ENCODE measurements at places on chromosomes 11 and 22.

DNA sequence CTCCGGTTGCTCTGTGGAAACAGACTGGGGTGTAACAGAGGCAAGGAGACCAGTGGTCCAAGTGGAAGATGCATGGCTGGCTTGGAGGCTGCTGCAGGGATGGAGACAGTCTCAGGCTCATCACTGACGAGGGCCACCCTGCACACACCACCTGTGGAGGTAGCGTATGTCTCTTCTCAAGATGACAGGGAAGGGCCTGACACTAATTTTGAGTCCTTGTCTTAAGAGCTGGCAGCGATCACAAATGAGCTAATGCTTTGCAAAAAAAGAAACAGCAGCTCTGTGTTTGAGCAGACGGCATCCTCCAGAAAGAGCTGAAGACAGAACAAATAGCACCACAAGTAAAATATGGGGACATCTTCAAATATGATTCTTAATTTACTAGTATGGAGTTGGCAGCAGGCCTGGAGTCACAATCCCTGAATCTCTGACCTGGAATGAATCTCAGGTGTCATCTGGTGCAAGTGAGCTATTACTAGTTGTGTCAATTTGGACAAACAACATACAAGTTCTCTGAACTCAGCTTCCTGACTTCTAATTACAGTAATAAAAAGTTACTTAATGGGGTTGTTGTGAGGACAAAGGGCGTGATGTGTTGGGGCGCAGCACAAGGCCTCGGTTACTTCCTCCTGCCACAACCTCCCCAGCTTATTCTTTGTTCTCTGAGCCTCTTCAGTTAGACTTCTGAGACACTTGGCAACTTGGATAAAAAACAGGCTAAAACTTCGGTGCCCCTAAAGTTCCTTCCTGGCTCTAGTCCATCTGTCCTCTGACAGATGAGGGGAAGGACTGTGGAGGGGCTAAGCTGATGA lies 95.2 kb upstream of the BID start:
- no peak for DNase-seq

DNA sequence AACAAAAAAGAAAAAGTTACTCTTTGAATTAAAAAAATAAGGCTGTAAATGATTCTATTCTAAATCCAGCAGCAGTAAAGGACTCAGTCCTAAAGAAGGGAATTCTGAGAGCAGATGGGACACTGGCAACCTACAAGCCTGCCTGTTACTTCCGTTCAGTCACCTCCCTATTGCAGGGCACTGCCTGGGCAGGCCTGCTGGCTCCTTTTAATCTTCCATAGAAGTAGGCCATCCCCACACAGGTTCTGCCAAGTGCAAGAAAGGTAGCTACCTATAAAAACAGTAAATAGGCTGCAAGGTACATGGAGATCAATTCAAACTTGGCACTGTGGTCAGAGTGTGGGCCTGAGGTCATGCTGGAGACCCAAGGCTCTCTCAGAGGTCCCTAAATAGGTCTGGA lies 136.4 kb downstream of the TRIM44 start:
- no peak for DNase-seq

DNA sequence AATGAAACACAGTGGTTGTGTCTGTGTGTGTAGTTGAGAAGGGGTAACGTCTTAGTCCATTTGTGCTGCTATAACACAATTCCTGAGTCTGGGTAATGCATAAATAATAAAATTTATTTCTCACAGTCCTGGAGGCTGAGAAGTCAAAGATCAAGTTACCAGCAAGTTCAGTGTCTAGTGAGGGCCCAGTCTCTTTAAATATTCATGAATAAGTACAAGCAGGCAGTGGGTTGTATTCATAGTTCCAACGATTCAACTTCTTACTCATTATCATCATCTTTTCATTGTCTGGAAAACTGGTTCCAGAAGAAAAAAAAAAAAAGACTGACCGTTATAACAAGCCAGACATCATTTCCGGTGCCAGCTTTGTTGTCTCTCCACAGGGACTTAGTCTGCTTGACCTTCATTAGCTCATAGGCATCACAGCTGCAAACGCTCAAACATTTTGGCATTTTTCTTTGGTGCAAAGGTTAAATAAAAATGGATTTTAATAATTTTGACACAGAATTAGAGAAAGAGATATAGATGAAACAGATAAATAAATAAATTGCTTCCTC lies 1297.5 kb downstream of the LRRC4C start:
- DNase-seq: no peak

- DNase-seq: no peak
These were observed 11.7 kb downstream of the MSANTD2 start for GRCh38 chr11:124788521-124788920.

GRCh38 chr11:66694732-66695207 lies 17.1 kb upstream of the RBM4B start:
- peak; percentile 82 for DNase-seq

DNA sequence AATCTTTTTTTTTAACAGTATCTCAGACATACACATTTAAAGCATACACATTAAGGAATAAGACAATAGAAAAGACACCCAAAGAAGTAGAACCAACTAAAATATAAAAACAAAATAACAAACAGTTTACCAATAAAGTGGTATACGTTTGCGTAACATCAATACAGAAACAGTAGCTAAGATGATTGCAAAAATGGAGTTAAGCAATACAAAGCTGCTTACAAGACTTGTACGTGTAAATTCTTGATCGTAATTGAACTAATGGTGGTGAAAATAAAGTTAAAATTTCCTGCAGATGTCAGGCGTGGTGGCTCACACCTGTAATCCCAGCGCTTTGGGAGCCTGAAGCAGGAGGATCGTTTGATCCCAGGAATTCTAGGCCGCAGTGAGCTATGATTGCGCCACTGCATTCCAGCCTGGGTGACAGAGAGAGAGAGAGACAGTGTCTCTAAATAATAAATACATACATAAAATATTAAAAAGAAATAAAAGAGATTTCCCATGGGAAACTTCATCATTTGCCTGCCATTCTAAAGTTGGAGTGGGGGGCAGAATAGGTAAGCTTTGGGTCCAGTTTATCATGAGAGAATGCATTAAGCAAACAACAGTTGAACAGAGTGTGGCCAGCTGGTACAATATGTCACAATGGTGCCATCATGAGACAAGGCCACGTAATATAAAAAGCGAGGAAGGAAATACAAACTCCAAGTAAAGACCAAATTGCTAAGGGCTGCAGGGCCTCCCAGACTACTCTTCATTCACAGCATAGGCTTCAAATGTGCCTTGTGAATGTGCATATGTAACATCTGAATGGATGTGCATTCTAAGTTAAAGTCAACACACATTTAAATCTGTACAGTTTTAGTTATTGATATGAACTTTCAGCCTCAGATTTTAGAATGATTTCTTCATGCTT lies 38.9 kb upstream of the EED start:
- DNase-seq: no peak

GRCh38 chr11:123381817-123382554 lies 48.1 kb upstream of the GRAMD1B start:
- DNase-seq: no peak

DNA sequence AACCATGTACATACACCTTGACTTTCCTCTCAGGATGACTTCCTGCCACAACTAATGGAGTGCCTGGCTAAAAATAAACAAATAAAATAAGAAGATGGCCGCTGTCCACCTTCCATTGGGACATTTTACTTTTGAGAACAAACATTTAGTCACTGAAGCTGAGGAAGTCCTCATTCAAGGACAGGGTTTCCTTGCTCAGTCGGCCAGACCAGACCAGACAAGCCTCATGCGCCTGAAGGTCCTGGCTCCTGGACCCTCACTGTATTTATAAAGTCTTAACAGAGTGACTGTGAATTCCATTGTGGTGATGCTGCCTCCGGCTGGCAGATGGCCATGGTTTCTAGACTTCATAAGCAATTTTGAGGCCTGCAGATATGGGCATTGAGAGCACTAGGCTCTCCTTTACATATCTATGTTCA lies 114.5 kb downstream of the MAML2 start:
- DNase-seq: peak; percentile 79

DNA sequence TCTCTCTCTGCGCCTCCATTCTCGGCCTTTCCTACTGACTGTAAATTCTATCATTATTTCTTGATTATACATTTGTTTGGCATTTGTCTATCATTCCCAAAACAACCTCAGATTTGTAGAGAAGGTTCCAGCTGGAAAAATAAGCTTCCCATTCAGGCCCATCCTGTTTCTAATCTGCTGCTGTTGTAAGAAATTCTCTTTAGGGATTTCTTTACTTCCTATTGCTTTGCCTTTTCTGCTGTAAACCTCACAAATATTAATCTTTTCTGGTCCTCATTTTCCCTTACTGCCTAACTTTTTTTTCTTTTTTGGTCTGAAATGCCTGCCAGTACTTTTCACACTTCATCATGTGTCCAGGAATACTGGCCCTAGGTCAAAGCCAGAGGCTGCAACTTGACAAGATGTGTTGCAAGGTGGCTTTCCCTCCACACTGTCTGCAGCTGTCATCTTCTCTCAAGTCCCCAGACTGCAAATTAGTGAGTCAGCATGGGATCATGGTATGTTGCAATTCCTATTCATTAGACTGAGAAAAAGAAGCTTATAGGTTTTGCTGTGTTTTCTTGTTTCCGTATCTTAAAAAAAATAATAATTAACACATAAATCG lies 858.7 kb upstream of the CHORDC1 start:
- peak; percentile 66 for DNase-seq

DNA sequence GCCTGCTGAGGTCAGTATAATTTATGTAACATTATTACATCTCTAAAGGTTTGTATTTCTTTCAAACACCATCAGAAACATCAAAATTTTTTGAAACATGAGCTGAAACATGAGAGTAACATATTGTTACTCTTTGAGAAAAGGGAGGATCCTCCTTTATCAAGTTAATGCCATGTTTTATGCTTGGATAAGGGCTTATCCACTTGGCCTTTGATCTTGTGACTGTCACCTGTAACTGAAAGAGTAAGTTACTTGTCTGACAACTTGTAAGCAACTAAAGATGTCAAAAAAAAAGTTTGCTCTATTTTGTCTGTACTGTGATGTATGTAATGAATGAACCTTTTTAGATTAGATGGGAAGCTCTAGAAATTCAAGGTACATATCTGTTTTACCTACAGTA lies 59.6 kb downstream of the FAR1 start:
- no peak for DNase-seq

DNA sequence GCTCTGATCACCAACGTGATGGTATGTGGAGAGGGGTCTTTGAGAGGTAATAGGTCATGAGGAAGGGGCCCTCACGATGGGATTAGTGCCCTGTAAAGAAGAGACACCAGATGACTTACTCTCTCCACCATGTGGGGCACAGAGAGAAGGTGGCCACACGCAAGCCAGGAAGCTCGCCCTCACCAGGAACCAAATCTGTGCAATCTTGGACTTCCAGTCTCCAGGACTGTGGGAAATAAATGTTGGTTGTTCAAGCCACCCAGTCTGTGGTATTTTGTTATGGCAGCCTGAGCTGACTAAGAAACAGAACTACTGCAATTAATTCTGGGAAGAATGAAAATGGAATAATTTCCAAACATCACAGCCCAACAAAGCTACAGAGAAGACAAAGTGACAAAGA lies 117.5 kb downstream of the SNX19 start:
- no peak for DNase-seq

GRCh38 chr11:32935462-32936029 lies 42.9 kb downstream of the QSER1 start:
- DNase-seq: no peak

DNA sequence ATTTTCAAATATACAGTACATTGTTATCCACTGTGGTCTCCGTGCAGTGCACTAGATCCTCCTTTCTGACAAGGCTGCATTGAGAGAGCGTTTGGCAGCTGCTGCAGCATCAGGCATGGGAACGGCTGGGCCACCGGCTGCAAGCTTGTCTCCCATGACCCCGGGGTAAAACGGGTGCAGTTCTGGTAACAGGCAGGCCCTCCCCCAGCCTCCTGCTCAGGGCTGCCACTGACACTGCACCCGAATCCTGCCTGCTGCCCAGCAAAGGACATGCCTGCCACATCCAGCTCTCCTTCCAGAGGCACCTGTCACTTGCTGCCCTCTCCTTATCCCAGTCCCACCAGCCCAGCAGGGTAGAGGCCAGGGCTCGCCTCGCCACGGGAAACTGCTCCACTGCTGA lies 124.5 kb upstream of the TMEM45B start:
- DNase-seq: no peak

DNA sequence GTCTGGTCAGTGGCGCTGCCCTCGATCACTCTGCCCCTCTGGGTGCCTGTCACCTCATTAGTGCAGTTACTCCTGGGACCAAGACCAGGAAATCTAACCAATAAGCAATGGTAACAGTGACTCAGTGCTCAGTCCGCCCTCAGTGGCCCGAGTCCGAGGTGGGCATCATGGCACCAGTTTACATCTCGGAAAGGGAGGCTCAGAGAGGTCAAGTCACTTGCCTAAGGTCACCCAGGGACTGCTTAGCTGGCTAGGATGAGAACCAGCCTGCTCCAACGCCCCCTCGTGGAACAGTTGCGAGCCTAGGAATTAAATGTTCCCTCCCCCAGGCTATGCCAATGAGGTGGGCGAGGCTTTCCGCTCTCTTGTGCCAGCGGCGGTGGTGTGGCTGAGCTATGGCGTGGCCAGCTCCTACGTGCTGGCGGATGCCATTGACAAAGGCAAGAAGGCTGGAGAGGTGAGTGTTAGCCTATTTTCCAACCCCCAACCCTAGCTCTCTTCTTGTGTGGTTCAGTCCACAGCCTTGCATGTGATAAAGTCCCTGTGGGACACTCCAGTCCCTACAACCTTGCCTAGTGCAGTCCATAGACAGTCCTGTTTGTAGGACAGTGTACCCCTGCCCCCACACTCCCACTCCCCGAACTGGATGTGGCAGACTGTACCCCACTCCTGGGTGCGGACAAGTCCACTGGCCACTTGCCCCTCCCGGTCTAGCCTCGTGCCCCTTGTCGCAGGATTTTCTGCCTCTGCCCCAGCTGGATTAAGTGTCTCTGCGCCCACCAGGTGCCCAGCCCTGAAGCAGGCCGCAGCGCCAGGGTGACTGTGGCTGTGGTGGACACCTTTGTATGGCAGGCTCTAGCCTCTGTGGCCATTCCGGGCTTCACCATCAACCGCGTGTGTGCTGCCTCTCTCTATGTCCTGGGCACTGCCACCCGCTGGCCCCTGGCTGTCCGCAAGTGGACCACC lies 1.1 kb downstream of the MTFP1 start:
- DNase-seq: peak; percentile 85

All from heart left ventricle (tissue), 16 donors.